ENCODE measurements at places on chromosomes 5 and 9. TPM values are rescaled to one million over a fixed set of nuclear protein-coding genes. Genes with fewer than 3 reads are reported as not detected.

TMEM232 gene
- total RNA-seq, result 39.9 TPM

UBE2B gene
- total RNA-seq, result 82.8 TPM

FOXB2 gene
- 0.46 TPM for total RNA-seq

SNCB gene
- total RNA-seq, result 31.8 TPM

THBS4 gene
- 11.8 TPM for total RNA-seq

ANKS6 gene
- 6.7 TPM for total RNA-seq

ADGRD2 gene
- 0.46 TPM for total RNA-seq

ZNF483 gene
- 65.7 TPM for total RNA-seq

ROR2 gene
- 2.3 TPM for total RNA-seq

CDKN2A gene
- 0.46 TPM for total RNA-seq

DIPK1B gene
- 37.4 TPM for total RNA-seq

OR13J1 gene
- not detected for total RNA-seq

SOHLH1 gene
- total RNA-seq, result not detected

CCL28 gene
- 0.46 TPM for total RNA-seq

GABRA1 gene
- total RNA-seq, result 76.6 TPM

SLC45A2 gene
- 0.23 TPM for total RNA-seq

SLC36A3 gene
- not detected for total RNA-seq

NUDCD2 gene
- total RNA-seq, result 15.5 TPM

NDST1 gene
- 38.1 TPM for total RNA-seq

PCDHB10 gene
- 22.4 TPM for total RNA-seq

LRRC14B gene
- total RNA-seq, result 3.2 TPM

TAF11L8 gene
- not detected for total RNA-seq

FOXD1 gene
- total RNA-seq, result 2.1 TPM

F12 gene
- 7.4 TPM for total RNA-seq

CXCL14 gene
- 10.6 TPM for total RNA-seq

SIT1 gene
- total RNA-seq, result not detected

PTAR1 gene
- total RNA-seq, result 114 TPM

IL17B gene
- not detected for total RNA-seq

ANXA2R gene
- total RNA-seq, result 1.6 TPM

PCDHAC2 gene
- total RNA-seq, result 47.1 TPM

C9orf50 gene
- total RNA-seq, result 0.23 TPM

S100Z gene
- total RNA-seq, result not detected

LARP1 gene
- total RNA-seq, result 67.8 TPM

NMUR2 gene
- not detected for total RNA-seq

EMB gene
- total RNA-seq, result 31.1 TPM

BHMT gene
- 0.46 TPM for total RNA-seq

PLPP6 gene
- total RNA-seq, result 17.1 TPM

SLC4A9 gene
- 0.23 TPM for total RNA-seq

SPATA31E1 gene
- total RNA-seq, result not detected

PAPPA gene
- total RNA-seq, result 1.8 TPM

FRRS1L gene
- total RNA-seq, result 132 TPM

NUTM2G gene
- not detected for total RNA-seq

PRDM9 gene
- not detected for total RNA-seq

MAMDC2 gene
- 2.5 TPM for total RNA-seq

ISCA1 gene
- 93.4 TPM for total RNA-seq

OR2V1 gene
- not detected for total RNA-seq

CERT1 gene
- 76.6 TPM for total RNA-seq

BAAT gene
- 0.23 TPM for total RNA-seq

SOX30 gene
- not detected for total RNA-seq

BRD9 gene
- 42.0 TPM for total RNA-seq

WDR31 gene
- total RNA-seq, result 5.3 TPM

PIP5KL1 gene
- total RNA-seq, result 11.5 TPM

IFNA21 gene
- total RNA-seq, result not detected

PCDHA1 gene
- total RNA-seq, result 13.8 TPM

NFIL3 gene
- 21.2 TPM for total RNA-seq

All from diencephalon (tissue), 1 donor.